ENCODE measurements at places on chromosomes 7 and 10.

DNA sequence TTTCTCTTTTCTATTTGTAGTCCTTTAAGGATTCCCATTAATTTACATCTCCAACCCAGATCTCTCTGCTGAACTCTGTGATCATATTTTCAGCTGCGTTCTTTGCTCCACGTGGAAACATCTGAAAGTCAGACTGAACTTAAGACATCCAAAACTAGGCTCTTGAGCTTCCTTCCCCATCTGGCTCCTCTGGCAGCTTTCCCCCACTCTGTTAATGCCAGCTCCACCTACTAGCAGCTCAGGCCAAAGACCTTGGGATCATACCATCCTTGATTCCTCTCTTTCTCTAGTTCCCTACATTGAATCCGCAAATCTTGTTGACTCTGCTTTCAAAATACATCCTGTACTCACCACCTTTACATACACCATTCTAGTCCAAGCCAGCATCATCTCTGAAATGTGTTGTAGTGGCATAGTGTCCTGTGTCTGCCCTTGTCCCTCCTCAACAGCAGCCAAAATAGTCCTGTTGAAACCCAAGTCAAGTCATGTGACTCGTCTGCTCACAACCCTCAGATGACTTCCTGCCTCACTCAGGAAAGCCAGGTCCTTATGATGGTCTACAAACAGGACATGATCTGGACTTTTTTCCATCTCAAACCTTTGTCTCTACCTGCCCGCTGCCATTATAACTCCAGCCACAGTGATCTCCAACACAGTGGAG lies 7.0 kb downstream of the REEP3 start:
- DNase-seq: no peak

- DNase-seq: no peak
Observed at GRCh38 chr10:100554902-100555301, 19.2 kb downstream of the HIF1AN start.

DNA sequence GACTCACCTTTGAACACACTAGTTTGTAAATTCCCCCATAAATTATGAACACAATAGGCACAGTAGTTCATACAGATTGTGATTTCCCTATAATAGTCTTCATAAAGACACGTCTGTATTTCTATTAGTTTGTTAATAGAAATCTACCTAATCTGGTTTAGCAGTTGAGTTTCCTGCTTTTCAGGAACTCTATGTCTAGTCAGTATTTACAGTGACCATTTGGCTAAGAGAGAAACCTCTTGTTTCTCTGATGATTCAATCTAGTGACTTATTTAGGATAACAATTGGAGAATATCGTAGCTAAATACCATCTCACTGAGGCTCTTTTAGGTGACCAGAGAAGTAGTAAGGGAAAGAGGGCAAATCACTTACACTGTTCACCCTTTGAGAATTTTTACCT lies 5.9 kb upstream of the HERPUD2 start:
- no peak for DNase-seq

- DNase-seq: no peak
Observed at GRCh38 chr10:102776779-102777456, 33.2 kb downstream of the WBP1L start.

DNA sequence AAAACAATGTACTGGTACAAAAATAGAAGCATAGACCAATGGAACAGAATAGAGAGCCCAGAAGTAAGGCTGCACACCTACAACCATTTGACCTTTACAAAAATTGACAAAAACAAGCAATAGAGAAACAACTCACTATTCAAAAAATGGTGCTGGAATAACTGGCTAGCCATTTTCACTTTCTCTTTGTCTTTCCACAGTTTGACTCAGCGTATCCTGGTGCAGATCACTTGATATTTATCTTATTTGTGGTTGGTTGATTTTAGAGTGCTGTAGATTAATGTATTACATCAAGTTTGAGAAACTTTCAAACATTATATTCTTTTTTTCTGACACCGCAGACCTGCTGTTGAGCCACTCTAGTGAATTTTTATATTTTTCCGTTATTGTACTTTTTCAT lies 381.4 kb downstream of the DGKB start:
- no peak for DNase-seq

DNA sequence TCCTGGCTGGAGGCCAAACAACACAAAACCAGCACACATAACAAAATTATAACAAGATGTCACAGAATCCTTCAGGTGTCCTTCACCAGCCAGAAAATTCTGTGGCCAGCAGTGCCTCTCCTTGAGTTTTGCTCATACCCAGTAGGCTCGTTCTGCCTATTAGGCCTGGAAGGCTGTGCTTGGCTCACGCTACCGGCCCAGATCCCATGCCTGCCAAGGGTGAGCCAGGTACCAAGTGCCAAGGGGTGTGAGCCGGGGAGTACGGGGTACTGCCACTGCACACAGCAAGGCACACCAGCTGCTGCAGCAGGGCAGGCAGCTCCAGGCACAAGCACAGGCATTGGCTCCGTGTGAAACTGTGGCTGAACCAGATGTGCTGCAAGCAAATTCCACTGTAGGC lies 1562.0 kb downstream of the REEP3 start:
- no peak for DNase-seq

- no peak for DNase-seq
Observed at GRCh38 chr10:47383261-47384147, 589 bp downstream of the ZNF488 start.

- DNase-seq: no peak
Observed at GRCh38 chr7:2908103-2908683, 64.1 kb upstream of the GNA12 start.

DNA sequence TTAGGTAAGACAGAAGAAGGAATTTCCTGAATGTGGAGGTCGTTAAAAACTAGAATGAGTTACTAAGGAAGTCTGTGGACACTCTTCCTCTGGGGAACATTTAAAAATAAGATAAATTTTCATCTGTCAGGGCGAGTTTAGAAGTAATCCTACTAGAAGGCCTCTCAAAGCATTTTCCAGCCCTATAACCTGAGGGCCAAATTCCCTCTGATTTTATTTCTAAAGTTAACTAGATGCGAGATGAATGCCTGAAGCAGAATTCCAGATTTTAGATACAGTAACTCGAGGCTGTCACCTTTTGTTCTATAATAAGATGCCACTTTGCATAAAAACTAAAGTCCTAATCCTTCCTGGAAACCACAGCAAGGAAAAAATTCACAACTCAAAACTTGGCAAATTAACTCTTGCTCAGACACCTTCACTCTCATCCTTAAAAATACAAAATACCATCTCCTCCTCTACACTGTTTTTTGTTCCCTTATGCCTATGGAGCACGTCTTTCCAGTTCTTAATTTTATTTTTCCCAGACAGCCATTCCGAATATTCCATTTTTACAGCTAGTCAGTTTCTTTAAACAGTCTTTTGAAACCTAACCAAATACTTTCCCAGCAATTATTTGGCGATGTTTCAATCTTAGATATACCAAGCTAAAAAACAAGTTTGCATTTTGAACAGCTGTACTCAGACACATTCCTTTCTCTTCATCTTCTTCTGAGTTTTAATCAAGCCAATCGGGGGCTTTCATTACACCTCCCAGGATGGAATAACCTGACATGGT lies 420.7 kb upstream of the NFE2L3 start:
- no peak for DNase-seq

DNA sequence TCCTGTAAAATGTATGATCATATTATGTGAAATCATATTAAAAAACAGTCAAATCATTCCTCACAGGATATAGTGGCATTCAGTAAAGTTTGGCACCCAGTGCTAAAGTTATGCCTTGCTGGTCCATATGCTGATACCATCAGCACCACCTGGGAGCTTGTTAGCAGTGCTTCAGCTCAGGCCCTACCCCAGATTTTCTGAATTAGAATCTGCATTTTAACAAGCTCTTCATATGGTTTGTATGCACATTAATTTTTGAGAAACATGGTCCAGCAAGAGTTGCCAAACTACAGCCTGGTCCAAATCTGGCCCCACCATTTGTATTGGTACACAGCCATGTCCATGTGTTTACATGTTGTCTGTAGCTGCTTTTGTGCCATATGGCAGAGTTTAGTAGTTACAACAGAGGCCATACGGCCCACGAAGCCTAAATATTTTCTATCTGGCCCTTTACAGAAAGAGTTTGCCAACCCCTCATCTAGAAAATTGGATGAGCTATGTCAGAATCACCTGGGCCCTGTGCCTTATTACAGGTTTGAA lies 30.1 kb downstream of the RAB18 start:
- no peak for DNase-seq

DNA sequence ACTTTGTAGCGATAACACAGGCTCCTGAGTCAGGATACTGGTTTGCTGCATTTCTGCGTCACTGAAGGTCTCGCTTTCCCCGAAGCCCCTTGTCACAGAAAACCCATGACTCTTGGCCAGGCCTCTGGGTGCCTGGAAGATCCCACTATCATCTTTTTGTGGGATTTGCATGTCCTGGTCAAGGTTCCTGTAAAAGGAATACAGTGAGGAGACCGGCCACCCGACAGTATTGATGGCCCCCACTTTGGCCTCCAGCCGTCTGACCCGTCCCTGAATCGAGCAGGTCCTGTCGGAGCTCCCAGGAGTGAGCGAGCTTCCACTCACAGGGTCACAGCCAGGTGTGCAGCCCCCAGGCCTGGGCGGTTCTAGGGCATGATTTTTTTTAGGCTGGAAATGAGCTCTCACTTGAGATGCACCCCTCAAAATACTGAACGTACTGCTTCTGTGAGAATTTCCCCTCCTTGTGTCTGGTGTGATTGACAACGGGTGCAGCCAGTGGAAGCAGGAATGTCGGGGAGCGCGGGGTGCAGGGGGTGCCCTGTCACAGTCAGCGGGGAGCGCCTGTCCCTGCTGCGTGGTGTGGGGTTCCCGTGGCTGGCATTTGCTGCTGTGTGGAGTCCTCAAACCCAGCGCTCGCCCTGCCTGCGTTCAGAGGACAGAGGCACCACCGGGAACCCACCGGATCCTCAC lies 75.8 kb downstream of the DNAJB6 start:
- no peak for DNase-seq

GRCh38 chr10:71847418-71847817 lies 3.6 kb downstream of the PSAP start:
- DNase-seq: no peak

Data from activated CD8-positive, alpha-beta memory T cell treated with anti-CD3 and anti-CD28 coated beads, Interleukin-2, amount 50 U/mL, for 48 hours (primary cell).